GM23248 (cell line): ENCODE measurements at places on chromosomes 4 and X.

DNA sequence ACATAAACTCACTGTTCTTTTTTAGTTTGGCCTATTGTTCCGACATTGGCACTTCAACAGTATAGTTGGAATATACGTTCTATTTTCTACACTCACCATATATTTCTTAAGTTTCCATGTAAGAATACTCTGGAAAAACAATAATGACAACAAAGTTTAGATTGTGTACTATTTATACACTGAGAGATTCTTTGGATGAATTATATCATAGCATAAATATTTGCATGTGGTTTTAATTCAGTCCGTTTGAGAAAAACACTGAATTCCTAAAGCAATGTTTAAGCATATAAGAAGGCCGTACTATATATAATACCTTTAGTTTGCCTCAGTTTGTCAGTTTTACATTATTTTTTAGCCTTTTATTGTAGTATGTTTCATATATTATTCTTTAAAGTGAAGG lies 82.4 kb downstream of the RAP1GDS1 start:
- peak; percentile 11 for DNase-seq

GRCh38 chrX:47143894-47144625 lies 442 bp downstream of the NDUFB11 start:
- DNase-seq, result peak; percentile 60

- peak; percentile 2 for DNase-seq
Measured at GRCh38 chrX:12002876-12003275, 135.4 kb upstream of the FRMPD4 start.

- no peak for DNase-seq
Measured at GRCh38 chr4:180449395-180449956, 1793.7 kb upstream of the TENM3 start.

GRCh38 chr4:165208741-165209388 lies 1.5 kb downstream of the KLHL2 start:
- DNase-seq, result no peak

DNA sequence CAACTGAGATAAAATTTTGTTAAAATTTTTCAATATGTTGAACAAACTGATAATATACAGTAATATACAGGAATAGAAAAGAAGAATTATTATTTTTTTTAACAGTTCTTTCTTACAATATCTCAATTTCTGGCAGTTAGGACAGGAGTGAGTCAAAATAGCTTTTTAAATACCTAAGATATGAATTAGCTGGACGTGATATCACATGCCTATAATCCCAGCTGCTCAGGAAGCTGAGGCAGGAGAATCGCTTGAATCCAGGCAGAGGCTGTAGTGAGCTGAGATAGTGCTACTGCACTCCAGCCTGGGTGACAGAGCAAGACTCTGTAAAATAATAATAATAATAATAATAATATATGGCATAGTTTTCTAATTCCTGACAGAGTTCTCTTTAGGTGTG lies 1039.3 kb downstream of the STPG2 start:
- no peak for DNase-seq

- DNase-seq, result peak; percentile 57
Measured at GRCh38 chr4:169620880-169621248, 486 bp downstream of the CLCN3 start.

DNA sequence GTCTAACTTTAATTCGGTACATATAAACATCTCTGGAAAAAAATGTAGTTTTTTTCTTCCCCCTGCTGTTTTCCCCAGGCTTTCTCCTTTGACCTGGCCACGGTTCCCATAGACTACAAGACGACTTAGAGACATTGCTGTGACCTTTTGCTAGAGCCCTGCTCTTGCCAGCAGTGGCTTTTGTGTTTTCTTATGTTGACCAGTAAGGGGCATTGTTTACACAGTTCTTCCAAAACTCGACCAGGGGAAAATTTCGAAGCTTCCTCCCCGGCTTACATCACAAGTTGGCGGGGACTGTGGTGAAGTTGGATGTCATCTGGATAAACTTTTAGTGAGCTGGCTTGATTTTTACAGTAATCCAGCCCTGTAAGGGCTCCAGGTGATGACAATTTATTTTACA lies 9.3 kb downstream of the CCDC160 start:
- no peak for DNase-seq

- DNase-seq, result no peak
Measured at GRCh38 chrX:45903781-45904201, 641.4 kb downstream of the ZNF674 start.

DNA sequence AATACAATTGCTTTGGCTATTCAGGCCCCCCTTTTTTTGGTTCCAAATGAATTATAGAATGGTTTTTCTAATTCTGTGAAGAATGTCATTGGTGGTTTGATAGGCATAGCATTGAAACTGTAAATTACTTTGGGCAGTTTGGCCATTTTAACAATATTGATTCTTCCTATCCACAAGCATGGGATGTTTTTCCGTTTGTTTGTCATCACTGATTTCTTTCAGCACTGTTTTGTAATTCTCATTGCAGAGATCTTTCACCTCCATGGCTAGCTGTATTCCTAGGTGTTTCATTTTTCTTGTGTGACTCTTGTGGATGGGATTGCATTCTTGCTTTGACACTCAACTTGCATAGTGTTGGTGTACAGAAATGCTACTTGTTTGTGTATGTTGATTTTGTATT lies 33.0 kb downstream of the ADH6 start:
- no peak for DNase-seq

GRCh38 chr4:177302371-177303100 lies 7.1 kb upstream of the NEIL3 start:
- DNase-seq, result peak; percentile 39

GRCh38 chr4:77002321-77003107 lies 53.0 kb downstream of the SEPTIN11 start:
- no peak for DNase-seq

DNA sequence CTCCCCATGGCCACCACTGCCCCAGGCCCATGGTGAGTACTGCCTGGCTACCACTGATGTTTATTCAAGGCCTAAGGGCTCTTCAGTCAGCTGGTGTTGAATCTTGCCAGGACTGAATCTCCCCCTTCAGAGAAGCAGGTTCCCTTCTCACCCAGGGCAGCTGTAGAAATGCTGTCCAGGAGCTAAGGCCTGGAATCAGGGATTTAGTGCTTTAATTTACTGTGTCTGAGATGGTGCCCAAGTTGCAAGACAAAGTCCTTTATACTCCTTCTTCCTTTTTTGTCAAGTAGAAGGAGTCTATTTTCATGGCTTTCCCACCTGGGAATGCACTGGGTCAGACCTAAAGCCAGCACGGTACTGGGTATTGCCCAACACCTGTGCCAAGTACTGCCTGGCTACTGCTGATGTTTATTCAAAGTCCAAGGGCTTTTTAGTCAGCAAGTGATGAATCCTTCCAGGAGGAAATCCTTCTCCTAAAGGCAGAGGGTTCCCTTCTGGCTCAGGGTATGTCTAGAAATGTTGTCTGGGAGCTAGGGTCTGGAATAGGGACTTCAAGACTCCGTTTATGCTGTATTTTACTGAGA lies 117.6 kb upstream of the ATOH1 start:
- no peak for DNase-seq

DNA sequence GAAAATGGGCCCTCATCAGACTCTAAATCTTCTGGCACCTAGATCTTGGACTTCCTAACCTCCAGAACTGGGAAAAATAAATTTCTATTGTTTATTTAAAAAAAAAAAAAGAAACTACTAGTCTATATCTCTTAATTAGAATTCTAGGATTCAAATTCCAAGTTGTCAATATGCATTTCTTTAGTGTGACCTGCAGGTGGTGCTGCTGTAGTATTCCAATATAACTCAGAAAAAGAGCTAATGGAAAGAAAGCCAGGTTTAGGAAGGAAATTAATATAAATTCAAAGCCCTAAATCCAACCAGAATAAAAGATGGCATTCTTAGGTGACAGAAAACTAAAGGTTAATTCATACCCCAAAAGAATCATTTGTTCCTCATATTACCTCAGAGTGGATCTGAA lies 80.0 kb upstream of the NALF2 start:
- DNase-seq, result peak; percentile 33

DNA sequence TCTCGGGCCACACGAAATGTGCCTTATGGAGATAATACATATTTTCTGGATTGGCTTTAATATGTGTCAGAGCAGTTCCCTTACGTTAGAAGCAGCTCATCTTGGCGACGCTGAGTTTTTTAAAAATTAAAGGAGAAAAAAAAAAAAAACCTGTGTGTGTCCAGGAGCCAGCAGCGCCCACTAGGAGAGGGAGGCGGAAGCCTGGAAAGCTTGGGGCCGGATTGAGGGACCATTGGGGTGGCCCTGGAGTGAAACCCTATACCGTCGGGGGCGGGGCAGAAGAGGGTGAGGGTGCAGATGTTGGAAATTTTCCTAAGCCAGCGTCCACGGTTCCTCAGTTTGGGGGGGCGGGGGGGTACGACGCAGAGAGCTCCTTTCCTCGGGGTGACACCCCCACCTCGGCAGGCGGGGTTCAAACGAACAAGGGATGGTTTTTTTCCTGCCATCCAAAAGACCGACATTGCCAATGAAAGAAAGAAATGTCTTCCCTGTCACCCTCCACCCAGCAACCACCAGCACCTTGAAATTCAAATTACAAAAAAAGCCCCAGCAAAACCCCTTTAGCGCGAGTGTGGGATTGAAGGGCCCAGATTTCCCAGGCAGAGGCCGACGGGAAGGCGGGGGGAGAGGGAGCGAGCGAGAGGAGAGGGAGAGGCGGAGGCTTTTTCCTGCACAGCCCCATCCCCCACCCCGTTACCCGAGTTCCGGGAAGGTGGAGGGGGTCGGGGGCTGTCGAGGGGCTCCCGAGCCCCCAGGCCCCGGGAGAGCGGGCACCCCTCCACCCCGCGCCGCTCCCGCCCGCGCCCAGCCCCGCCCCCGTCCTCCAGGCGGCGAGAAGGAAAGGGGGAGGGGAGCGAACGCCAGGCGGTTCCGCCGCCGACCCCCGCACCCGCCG lies 859 bp downstream of the SMARCA1 start:
- DNase-seq, result peak; percentile 81

DNA sequence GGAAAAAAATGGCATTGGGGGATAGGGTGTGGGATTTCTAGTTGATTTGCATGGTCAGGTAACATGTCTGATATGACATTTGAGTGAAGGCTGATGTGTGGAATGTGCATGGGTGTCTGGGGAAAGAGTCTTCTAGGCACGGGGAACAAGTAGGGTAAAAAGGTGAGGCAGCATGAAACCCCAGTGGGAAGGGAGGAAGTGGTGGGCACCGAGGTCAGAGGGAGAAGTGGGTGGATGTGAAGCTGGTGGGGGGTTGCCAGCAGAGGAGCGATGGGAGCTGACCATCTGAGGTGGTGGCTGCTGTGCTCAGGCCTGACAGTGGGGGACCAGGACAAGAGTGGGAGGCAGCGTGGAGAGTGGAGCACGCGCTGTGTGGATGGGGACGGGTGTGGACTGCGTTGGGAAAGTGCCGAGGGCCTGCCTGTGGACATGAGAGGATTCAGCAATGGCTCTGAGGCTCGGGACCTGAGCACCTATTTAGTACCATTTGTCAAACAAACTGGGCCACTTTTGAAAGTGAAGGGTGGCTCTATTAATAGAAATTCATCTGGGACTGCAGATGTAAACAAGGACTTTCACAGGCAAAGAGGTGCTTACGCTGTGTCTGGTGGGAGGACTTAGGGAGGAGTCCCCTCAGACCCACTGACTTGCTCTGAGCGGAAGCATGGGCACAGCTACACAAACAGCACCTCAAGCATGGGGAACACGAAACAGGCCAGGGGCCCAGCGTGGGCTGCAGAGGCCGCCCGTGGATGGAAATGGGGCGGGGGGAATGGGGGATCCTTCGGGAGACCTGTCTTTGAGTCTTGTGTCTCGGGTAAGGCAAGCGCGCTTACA lies 16.7 kb upstream of the S100P start:
- no peak for DNase-seq

DNA sequence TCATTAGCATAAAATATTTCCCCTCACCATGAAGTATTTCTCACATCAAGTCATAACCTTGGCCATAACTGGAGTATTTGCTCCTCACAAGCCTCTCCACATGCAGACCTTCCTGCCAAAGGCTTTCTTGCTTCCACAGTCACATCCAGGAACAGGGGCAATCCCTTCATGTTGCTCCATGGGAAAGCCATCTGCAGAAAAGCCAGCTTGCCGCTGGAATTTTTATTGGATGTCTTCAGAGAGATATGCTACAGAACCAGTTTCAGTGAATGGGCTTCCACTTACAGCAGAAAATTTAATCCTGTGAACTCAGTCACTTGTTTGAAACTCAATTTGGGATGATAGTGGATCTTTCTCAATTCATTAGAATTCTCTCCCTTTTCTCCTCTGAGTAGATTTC lies 3.2 kb upstream of the CDKN2AIP start:
- DNase-seq, result no peak

DNA sequence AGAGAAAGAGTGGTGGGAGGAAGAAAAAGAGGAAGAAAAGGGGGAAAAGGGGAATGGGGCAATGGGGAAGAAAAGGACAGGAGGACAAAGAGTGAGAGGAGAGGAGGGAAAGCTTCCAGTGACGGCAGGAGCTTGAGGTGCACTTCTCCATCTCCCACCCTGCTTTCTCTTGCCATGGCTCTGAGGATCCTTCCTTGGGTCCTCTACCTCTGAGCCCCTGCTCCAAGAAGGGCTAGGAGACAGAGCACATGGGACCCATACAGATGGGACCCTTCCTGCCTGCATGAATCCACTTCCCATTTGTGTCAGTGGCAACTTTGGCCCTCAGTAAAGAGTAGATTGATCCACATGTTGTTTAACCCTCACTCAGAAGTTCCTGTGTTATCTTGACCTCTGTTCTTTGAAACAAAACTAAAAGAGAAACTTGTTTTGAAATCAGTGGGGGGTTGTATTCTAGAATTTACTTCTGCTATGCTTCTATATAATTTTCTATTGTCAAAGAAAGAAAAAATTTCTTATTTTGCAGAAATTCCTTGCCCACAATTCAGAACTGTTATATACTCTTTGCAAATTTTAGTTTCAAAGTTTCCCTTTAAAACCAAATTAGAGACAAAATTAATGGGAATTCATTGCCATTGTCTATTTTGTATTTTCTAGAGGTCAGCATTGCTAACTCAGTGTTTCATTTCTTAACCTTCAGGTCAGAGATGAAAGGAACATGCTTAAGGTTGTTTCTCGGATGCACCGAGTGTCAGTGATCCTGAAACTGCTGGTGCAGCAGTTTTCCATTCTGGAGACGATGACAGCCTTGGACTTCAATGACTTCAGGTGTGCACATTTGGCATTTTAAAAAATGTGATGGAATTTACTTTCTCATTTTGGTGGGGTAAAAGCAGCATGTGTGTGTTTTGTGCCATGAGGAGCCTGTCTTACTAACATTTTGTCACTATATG lies 5.0 kb downstream of the TDO2 start:
- no peak for DNase-seq

DNA sequence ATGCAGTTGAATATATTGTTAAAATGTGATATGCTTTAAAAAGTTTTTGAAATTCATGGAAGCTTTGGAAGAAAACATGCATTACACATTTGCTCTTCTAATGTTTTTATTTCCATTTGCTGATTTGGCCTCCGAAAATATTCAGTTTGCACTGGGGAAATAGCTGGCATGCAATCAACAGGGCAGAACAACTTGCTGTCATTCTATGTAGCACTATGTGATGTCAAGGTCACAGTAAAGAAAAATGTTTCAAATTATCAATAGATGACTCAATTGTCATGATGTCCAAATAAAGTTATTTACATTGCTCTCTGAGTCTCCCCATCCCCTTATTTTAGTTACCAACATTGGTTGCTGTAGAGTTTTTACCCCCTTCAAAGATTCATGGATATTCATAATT lies 119.2 kb downstream of the TLL1 start:
- DNase-seq, result no peak
